Omental fat pad (tissue), 4 donors: ENCODE measurements at places on chromosomes 1 and 21.

DNA sequence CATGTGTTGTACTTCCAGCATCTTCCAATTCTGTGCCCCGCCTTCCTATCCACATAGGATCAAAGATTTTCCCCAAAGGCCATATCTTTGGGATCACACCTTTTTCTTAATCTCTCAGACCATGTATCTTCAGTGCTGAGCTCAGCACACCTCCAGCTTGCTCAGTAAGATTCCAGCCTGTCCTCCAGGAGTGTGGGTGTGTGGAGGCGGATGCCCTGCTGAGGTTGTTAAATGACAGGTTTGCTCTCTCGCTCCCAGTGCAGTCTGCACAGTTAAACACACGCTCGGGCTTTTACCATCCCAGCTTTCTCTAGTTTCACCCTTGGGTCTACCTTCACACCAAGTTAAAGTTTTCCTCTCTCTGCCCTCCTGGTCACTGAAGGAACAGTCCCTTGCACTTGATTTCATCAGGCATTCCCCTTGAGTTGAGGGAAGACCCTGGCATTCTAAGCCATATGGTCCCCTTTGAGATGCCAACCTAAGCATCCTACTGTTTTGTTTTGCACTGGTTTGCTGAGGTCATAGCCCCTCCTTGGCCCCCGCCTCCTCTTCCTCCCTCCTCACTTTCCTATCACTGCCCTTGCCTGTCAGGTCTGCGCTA is 13.7 kb downstream of the MYOG start:
- DNase-seq = no peak

- DNase-seq = no peak
Observed at GRCh38 chr1:54764922-54765561, 719 bp upstream of the PARS2 start.

DNA sequence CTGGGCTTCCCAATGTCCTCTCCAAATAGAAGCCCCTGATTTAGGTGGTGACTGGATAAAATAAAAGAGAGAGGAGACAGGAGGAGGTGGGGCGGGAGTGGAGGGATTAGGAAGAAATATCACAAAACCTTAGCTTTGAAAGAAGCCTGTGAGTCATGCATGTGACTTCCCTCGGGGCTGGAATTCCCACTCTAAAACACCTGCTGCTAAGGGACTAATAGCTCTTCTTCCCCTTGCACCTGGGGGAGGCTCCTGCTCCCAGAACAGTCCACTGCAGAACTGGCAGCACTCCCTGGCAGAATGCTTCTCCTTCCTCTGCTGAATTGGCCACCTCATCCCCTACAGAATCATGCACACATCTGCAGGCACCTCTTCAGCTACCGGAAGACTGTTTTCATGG is 207.2 kb downstream of the ATG4C start:
- no peak for DNase-seq

GRCh38 chr1:29459620-29459945 is 223.3 kb downstream of the PTPRU start:
- DNase-seq = no peak

DNA sequence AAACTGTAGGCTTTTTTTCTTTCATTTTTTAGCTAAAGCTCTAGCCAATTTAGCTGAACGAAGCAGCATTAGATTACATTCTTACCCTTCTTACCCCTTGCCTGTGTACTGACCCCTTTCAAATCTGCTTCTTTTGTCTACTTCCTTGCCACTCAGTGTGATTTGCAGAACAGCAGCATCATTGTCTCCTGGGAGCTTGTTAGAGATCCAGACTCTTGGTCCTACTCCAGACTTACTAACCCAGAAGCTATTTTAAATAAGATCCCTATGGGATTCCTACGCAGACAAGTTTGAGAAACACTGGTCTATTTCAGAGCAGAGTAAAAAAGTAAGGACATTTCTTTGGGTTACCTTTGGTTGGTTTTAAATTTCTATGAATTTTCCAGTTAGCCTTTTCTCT is 13.8 kb downstream of the LRRC39 start:
- DNase-seq = no peak

DNA sequence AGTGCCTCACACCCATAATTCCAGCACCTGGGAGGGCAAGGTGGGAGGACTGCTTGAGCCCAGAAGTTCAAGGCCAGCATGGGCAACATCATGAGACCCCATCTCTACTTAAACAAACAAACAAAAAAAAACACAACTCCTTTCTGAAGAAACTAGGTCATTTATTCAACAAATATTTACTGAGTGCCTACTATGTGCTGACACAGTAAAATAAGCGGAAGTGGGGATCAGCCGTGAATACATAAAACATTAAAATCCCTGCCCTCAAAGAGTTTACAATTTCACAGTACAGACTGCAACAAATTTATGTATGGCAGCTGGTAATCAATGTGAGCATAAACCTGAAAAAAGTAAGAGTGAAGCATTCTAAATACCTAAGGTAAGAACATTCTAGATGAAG is 65.3 kb downstream of the TUT4 start:
- DNase-seq = no peak

- DNase-seq = no peak
Observed at GRCh38 chr1:13624526-13624925, 40.9 kb downstream of the PDPN start.

DNA sequence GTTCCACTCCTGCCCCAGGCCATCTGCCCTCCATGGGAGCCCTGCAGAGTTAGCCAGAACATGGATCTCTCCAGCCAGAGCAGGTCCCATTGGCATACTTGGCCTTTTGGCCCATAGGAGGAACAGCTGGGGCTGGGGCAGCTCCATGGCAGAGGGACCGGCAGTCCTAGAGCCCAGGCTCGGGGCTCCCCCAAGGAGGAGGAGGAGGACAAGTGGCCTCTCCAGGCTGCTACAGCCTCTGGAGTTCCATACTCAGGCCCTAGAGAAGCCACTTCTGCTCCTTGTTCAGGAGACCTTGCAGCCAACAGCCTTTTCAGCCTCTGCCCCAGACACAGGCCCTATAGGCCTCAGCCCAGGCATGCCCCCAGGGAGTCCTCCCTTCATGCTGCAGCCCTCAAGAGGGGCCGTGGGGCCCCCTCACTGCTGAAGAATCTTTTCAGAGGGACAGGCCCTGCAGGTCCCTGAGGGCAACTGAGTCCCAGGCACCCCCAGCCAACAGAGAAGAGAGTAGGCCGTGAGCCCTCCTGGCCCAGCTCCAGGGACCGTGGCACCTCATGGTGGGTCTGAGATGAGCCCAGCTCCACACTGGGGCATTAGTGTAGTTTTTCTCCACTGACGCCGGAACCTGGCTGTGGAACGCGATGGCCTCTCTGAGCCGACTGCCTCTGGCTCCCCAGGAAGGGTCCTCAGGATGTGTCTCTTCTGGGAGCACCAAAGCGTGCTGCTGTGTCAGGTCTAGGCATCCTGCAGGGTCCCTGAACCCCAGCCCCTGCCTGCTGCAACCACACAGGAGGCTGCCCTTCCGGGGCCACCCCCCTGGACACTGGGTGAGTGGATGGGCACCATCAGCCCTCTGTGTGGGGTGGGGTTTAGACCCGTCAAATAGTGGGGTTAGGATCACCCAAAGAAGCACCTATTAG is 297.6 kb upstream of the VAMP3 start:
- no peak for DNase-seq

GRCh38 chr21:45470773-45471524 is 66.0 kb downstream of the COL18A1 start:
- DNase-seq = no peak

DNA sequence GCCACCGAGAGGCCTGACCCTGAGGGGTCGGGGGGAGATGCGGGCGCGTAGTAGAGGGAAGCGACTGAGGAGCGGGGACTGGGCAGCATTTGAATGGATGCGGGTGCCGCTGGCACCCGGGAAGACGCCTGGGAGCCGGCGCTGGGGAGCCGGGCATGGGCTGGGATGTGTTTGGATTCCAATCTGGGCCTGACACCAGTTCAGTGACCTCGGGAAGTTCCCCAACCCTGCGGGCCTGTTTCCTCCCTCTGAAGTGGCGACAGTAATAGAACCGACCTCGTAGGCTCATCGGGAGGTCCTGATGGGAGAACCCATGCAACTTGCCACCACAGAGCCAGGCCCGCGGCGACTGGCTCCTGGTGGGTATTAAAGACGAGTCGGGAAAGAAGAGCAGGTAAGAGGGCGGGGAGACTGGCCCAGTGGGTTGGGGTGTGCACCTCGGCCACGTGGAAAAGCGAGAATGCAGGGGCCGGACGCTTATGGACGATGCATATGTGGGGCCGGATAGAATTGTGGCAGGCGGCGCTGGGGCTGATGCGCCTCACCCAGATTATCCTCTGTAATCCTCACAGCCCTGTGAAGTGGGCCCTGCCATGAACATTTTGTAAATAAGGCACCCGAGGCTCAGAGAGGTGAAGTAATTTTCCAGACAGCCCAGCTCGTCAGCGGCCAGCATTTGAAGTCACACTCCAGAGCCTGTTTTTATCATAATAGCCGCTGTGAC is 105.8 kb downstream of the SLC16A1 start:
- no peak for DNase-seq
